ENCODE measurements at places on chromosomes 6 and 20.
A peak's percentile ranks its signal among the peaks of the same experiment; 100 is the strongest.

GRCh38 chr6:43865932-43866645 is 96.1 kb downstream of the VEGFA start:
- DNase-seq = peak; percentile 85

DNA sequence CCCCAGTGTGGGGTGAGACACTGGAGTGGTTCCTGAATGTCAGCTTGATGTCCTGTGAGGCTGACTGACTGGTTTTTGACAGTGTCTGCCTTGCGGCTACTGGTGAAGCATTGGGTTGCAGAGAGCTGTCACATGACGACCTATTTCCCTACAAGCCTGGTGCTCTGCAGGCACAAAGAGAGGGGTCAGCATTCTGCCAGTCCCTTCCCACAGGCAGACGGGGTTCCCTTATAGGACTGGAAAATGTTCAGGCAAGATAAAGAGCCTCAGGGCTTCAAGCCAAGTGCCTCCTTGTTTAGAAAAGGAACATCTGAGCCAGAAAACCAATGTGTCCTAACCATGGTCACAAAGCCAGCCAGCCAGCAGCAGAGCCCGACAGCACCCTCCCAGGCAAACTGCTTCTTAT is 11.0 kb downstream of the LY86 start:
- no peak for DNase-seq

DNA sequence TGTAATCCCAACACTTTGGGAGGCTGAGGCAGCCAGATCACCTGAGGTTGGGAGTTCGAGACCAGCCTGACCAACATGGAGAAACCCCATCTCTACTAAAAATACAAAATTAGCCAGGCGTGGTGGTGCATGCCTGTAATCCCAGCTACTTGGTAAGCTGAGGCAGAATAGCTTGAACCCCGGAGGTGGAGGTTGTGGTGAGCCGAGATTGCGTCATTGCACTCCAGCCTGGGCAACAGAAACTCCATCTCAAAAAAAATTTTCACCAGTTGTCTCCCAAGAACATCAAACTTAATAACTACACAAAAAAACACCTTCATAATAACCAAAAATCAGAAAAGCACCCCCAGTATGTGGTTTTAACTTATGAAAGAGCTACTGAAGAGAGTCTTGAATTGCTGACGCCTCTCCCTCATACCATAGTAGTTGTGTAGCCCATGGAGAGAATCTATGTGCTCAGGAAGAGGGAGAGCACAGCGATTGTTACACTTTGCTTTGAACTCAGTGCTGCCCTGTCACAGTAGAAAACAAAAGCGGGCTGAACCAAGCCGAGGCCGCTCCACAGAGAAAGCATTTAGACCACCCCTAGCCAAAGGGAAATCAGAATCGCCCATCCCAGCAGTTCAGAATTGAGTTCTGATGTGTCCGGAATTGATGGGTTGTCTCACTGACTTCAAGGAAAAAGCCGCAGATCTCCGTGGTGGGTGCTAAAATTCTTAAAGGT is 42.0 kb upstream of the GMPR start:
- no peak for DNase-seq

DNA sequence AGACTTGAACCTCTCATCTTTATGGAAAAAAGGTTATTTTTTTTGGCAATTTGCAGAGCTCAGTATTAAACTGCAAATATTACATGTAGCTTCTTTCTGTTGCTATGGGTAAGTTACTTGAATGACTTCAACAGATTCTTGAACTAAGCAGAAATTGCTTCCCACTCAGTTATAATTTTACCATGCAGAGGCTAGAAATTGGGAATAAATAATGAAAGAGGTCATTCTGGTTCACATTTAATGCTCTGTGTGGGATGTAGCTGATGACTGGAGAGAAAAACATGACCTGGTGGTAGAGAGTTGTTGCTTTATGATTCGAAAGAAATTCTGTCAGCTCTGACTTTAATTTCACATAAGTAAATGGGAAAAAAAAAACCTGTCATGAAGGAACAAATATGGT is 16.8 kb upstream of the ADGB start:
- no peak for DNase-seq

- DNase-seq = no peak
Observed at GRCh38 chr6:149035766-149036165, 281.7 kb upstream of the TAB2 start.

GRCh38 chr6:132669690-132670291 is 10.8 kb upstream of the TAAR1 start:
- peak; percentile 21 for DNase-seq

- no peak for DNase-seq
Observed at GRCh38 chr20:48142516-48142773, 357.2 kb upstream of the SULF2 start.

DNA sequence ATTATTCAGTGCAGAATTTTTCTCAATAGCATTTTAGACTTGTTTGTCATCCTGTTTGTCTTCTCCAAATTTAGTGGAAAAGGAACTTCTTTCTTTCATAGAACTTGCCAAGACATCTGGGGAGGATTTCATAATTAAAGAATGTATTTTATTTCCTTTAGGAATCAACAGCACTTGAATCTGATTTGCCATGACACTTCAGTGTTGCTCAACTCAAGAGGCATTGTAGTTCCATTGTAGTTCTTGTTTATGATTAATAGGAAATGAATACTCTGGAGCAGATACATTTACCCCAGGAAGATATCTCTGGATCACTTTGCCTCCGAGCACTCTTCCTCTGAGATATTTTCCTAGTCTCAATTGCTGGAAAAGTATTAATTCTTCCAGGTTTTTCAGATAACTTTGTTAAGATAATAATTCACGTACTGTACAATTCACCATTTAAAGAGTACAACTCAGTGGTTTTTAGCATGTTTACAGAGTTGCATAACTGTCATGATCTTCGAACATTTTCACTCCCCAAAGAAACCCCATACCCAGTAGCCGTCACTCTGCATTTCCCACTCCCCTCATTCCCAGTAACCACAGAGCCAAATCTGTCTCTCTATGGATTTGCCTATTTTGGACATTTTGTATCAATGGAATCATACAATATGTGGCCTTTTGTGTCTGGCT is 29.7 kb downstream of the AKAP12 start:
- peak; percentile 84 for DNase-seq
